ENCODE measurements at places on chromosomes 1 and 21.

GRCh38 chr21:44505673-44506278 lies 34.2 kb downstream of the KRTAP10-1 start:
- DNase-seq, result no peak

DNA sequence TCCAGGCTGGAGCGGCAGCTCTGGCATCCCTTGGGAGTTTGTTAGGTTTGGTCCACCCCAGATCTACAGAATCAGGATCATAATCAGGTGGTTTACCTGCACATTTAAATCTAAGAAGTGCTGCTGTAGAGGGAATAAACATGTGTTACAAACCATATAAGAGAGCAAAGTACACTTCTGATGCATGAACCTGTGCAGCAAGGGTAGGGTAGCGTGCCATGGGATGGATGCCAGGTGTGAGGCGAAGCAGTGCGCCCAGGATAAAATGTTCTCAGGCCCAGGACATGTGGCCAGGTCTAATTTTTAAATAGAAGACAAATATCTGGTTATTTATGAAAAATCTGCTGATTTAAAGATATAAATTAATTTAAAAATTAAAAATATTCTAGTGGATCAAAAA lies 308.8 kb upstream of the USP24 start:
- DNase-seq, result no peak

DNA sequence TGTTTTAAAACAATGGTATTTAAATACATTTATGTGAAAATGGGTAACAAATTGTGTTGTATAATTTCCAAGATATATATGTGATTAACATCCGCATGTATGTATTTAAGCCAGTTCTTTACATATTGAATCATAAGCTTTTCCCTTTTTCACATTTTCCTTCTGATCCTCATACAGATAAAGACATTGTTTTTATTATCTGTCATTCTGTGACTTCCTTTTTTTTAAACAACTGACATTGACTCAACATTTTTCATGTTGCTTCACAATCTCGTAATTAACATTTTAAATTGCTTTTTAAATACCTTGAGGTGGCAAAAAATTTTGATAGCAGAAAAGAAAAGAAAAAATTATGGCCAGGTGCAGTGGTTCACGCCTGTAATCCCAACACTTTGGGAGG lies 1.4 kb downstream of the STXBP3 start:
- DNase-seq, result no peak

- DNase-seq, result no peak
Measured at GRCh38 chr1:3003039-3003940, 18.0 kb upstream of the ACTRT2 start.

DNA sequence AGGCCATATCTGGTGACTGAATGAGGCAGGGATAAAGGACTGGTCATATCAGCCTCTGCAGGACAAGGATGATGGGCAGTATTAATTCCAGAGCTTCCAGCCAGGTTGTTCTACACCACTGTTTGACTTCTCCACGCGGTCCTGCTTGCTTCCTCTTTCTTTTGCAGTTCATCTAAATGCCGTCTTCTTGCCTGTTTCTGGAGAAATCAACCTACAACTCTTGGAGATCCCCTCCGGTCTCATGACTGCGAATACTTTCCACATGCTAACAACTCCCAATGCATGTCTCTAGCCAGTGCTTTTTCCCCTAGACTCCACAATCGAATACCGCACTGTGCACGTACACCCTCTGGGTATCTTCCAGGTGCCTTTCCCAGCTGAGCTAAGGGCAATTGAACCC lies 14.1 kb upstream of the TIAM1 start:
- DNase-seq, result no peak

DNA sequence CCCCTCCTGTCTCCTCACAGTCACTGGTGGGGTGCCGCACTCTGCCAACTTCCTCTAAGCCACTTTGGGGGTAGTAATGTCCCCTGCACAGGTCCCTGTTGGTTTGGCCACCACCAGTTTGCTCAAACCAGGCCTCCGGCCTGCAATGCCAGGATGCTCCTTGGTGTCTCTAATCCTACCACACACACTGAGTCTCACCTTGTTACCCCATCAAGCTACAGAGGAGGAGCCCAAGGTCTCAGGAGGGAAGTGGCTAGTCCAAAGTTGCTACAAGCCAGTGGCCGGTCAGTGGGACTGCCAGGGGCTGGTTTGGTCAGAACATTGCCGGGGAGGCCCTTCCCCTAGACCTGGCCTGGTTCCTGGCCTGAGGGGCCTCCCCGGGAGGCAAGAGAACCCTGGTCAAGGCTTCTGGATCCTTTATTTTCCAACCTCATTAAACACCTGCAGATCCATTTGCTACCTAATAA lies 21.5 kb upstream of the LRP8 start:
- no peak for DNase-seq

- no peak for DNase-seq
Measured at GRCh38 chr1:228396770-228397662, 9.6 kb downstream of the TRIM11 start.

DNA sequence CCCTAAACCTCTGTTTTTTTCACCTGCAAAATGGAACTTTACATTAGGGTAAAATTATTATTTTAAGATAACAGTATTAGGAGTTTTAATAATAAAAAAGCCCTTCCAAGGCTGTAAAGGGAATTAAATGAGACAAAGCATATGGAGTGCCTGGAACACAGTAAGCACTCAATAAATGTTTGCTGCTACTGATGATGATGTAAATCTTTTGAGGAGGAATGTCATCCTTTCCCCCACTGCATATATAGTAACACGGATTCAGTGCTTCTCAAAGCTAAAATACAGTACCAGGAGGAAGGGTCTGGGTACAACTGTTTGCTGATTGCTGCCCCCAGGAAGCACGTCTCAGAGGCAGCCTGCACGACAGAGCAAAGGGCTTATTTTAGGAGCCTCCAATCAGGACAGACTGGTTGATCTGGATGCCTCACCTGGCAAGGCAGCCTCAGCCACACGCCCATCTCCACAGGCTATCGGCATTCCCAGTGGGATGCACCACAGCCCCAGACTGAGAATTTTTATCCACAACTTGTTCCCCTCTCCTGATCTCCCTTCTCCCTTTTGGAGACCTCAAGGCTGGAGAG lies 64.4 kb downstream of the GADD45A start:
- no peak for DNase-seq

- DNase-seq, result no peak
Measured at GRCh38 chr1:177077734-177078499, 86.6 kb downstream of the ASTN1 start.

DNA sequence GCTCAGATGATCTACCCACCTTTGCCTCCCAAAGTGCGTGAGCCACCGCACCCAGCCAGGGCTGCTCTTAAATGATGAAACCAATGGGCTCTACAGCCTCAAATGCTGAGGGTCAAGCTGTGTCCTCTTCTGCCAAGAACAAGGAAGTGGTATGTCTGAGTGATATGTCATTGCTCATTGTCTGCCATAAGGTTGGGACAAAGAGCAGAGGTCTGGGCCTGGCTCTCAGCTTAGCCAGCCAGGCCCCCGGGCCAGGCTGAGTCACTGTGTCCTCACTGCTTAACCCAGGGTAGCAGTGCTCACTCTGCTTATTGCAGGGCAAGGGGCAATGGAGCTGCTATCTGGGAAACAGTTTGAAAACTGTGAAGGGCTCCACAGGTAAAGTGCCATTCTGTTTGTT lies 8.3 kb upstream of the ETS2 start:
- no peak for DNase-seq

- DNase-seq, result peak; percentile 69
Measured at GRCh38 chr1:184843732-184844495, 89.3 kb upstream of the EDEM3 start.

- DNase-seq, result no peak
Measured at GRCh38 chr1:3996846-3997705, 97.0 kb upstream of the C1orf174 start.

- DNase-seq, result no peak
Measured at GRCh38 chr1:179825798-179826460, 51.7 kb downstream of the TOR1AIP2 start.

DNA sequence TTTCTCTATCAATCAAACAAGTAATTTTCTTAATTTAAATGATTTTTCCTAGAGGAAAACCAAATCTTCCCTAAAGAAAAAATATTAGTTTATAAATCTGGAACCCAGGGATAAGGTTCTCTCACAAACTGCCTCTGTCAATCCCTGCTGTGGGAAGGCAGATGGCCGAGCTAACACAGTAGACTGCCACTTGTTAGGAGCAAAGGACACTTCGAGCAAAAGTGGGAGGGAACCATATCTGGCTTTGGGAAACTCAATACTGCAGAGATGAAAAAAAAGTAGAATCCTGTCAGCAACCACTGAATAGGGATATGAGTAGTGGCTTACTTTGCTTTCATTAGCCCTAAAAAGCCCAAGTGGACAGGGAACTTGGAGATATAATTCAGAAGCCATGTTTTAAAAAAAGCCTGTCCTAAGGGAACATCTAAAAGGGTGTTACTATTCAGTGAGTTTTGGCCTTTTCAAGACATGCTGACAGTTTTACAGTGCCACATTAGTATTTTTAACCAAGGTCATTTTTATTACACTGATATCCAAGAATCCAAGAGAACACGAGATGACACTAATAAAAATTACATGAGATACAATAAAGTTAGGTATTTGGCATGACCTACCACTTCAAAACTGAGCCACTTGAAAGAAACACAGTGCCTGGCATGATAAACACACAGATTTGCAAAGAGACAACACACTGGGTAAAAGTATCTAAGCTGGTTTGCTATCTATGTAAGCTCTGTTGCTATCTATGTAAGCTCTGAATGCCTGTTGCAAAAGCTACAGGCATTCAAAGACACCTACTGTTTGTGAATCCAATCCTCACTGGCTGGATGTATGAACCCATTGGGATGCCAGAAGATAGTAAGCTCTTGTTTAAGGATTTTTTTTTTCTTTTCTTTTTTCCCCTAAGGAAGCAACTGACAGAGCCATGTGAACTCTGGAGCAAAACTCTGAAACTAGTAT lies 21.4 kb downstream of the TEX38 start:
- no peak for DNase-seq

DNA sequence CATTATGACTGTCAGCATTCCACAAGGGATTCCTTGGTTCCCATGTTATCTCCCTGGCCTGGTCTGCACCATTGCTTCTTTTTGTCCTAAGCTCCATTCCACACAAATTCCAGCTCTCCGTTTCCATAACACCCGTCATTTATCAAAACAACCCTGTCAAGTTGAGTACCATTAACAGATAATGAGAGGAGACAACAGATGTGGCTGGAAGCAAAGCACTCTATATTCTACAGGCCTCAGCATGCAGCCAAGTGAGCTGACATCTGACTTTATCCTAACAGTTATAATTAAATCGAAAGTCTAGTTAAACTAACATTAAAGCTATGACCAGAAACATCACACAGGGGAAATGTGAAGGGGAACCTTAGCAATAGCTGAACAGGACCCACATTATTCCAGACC lies 110.4 kb downstream of the RERE start:
- no peak for DNase-seq

DNA sequence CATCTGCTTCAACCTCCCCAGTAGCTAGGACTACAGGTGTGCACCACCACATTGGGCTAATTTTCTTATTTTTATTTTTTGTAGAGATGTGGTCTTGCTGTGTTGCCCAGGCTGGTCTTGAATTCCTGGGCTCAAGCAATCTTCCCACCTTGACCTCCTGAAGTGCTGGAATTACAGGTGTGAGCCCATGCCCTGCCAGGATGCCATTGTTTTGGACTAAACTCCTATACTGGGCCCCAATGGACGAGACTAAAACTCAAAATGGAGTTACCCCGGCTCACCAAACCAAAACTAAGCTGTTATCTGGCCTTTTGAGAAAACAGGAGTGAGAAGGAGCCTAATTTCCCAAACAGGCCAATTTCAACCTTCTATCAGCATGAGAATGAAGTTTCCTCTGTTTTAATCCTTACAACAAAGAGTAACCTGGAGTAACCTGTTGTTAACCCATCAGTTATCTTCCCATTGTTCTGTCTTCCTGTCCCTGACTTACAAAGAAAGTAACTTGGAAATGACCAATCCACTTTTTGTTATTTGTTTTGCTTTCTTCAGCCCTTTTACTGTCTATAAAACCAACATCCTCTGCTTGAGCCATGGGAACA lies 29.6 kb downstream of the DMRTA2 start:
- no peak for DNase-seq

DNA sequence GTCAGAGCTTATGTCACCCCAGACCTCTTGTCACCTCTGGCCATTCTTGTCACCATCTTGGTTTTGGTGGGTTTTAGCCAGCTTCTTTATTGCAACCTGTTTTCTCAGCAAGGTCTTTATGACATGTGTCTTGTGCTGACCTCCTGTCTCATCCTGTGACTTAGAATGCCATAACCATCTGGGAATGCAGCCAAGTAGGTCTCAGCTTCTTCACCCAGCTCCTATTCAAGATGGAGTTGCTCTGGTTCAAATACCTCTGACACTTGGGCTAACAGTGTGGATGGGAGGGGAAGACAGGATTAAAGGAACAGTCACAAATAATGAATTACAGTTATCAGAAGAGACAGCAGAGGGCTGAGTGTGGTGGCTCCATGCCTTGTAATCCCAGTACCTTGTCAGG lies 30.5 kb upstream of the PIK3CD start:
- DNase-seq, result no peak

DNA sequence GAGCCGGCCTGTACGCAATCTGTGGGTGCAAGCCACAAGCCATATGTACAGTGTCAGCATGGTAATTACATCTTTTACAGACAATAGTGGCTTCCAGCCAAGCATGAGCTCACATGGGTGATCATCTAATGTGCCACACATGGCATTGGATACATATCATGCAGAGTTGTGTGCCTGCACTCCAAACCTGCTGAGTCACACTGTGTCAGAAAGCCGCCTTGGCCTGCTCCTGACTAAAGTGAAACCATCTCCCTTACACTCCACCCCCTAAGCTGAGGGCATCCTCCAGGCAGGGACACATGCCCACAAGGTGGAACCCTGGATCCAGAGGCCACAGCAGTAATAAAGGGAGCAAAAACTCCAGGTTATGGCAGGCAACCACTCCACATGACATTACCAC lies 72.5 kb downstream of the KCNT2 start:
- no peak for DNase-seq

DNA sequence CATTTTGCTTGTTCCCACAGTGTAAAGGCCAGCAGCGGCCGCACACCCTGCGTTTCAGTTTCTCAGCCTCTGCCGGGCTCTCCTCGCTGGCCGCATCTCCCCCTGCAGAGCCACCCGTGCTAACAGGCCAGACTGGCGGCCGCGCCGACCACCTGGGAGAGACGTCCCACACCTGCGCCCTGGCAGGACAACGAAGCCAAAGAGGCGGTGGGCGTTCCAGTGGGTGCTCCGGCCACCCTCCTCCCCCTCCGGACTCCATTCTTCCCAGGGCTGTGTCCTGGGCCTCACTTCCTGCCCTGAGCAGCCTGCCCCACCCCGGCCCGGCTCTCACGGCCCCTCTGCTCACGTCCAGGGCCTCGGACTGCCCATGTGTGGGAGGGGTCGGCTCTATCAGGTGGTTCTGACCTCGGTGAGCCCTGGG lies 31.9 kb upstream of the SLC19A1 start:
- no peak for DNase-seq

GRCh38 chr1:27968692-27969091 lies 8.9 kb downstream of the XKR8 start:
- no peak for DNase-seq

Data from activated naive CD4-positive, alpha-beta T cell treated with Interleukin-2 at 50 U/mL for 16 hours (primary cell).